ENCODE measurements at places on chromosomes 16 and 17. TPM values are rescaled to one million over a fixed set of nuclear protein-coding genes. Genes with fewer than 3 reads are reported as not detected.

- no peak for DNase-seq
Measured at GRCh38 chr17:66462010-66462409, 159.6 kb downstream of the PRKCA start.

Gene PIK3R5
- total RNA-seq, result 185 TPM

Gene OTOP2
- total RNA-seq, result not detected

GRCh38 chr17:57534863-57535248, 210.2 kb downstream of the CCDC182 start:
- no peak for DNase-seq

- DNase-seq, result no peak
Measured at GRCh38 chr17:10186771-10187410, 11.5 kb downstream of the GAS7 start.

Gene ZG16B
- not detected for total RNA-seq

DNA sequence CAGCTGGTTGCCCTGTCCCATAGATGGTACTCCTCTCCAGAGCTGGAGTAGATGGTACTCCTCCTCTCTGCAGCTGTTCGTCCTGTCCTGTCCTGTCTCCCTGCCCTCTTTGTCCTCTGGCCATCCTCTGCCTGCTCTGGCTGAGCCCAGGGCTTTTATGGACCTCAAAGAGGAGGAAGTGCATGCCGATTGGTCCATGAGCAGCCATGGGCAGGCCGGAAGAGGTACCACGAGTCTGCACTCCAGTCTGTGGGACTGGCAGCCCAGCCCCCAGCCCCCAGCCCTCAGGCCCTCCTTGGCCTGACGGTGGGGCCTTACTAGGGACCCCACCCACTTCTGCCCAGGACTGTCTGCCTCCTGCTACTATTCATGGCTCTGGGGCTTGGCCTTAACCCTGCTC, 27.0 kb downstream of the GNGT2 start:
- no peak for DNase-seq

- no peak for DNase-seq
Measured at GRCh38 chr17:51765282-51766135, 393.0 kb downstream of the CA10 start.

DNA sequence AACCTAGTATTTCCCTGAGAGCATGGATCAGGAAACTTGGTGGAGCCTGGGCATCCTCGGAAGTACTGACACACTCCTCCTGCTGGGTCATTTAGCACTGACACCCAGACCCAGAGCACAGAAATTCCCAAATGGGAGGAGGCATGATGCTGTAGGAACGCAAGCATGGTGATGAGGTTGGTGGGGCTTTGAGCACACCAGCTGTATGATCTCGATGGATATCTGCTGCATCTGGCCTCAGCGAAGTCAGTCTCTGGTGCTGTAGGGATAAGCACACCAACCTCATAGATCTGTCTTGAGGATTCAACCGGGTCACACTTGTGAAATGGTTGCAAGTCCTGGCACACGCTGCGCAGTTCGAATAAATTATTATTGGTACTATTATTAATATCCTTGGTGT, 52.5 kb downstream of the SHISA6 start:
- no peak for DNase-seq

DNA sequence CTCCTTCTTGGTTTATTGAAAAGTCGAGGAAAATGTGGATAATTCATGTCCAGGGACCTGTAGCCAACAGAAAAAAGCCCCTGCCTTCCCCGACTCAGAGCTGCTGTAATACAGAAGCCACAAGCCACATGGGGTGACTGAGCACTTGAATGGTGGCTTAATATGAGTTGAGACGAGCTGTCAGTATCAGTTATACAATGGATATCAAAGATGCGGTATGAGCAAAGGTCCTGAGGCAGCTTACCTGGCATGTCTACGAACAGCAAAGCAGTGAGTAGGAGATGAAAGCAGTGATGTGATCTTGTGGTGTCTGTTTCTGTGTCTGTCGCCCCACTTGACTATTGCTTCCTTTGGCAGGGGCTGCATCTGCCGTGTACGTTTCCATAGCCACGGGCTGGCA, 12.2 kb upstream of the RMI2 start:
- no peak for DNase-seq

DNA sequence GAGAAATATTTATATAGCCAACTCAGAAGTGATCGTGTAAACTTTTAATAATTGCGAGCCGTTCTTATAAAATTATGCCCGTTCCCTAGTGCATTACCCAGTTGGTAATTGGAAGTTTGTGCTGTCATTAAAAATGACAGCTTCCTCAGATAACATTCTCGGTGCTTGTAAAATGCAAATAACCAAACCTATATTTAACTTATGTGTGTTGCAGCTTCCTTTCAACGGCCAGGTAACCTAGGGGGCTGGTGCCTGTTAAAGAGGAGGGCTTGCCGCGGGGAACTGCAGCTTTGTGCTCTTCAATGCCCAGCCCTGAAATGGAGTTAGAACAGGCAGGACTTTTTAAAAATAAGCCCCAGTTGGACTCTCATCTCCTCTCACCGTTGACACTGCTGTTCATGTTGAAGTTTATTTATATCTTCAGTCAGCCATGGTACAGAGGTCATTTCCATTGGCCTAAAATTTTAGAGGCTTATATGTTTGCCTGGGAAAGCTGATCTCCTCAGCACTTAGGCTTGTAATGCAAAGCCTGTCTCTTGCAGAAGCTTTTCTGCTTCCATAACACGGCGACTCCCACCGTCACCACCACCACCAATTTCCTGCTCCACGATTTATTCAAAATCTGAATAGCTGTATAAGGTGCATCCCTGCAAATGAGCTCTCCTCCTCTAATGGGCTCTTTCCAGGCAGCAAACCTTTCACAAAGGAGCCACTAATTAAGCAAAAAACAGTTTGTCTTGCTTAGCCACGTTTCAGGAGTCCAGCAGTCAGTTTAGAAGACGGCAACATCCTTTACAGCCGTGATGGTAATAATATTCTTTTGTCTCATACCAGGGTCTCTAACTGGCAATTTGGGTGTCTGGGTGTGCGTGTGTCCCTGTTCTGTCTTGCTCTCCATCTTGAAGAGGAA, 74.7 kb downstream of the RPA1 start:
- no peak for DNase-seq

Gene VWA3A
- total RNA-seq, result 0.50 TPM

Gene CASKIN1
- not detected for total RNA-seq

Gene HID1
- total RNA-seq, result 12.7 TPM

DNA sequence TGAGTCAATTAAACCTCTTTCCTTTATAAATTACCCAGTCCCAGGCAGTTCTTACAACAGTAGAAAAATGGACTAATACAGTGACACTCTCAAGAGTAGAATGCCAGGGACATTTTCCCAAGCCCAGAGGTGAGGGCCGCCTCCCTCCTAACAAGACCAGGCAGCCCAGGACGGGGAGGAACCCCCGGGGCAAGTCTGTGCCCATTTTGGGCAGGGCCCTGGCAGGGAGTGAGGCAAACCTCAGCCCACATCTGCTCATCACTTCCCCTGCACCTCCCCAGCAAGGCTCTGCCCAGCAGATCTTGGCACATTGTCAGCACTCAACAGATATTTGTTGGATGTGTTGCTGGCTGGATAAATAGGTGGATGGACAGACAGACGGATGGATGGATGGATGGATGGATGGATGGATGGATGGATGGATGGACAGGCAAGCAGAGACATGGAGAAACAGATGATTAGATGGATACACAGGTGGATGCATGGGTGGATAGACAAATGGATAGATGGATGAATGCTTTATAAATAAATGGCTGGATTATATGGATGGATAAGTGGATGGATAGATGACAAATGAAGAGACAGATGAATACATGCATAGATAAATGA, 271.3 kb downstream of the PARN start:
- DNase-seq, result no peak

GRCh38 chr17:9818760-9819159, 3.1 kb downstream of the GSG1L2 start:
- no peak for DNase-seq

DNA sequence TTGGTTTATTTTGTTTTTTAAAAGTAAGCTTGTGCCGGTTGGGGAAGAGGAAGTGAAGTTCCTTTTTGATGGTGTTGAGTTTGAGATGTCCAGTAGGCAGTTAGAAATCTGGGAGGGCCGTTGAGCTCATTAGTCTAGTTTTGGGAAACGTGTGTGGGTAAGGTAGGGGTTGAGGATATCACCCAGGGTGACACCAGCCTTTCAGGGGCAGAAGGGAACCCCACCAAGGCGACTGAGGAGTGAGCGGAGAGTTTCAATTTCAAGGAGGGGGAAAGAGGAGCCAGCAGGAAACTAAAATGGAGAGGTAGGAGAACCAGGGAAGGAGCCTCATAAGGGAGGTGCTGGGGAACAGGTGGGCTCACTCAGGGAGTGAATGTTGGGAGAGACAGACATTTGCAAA, 22.7 kb downstream of the HAPSTR1 start:
- no peak for DNase-seq

Gene ZNF232
- 20.9 TPM for total RNA-seq

Gene PRAC2
- total RNA-seq, result not detected

Gene TTYH2
- total RNA-seq, result 15.0 TPM

DNA sequence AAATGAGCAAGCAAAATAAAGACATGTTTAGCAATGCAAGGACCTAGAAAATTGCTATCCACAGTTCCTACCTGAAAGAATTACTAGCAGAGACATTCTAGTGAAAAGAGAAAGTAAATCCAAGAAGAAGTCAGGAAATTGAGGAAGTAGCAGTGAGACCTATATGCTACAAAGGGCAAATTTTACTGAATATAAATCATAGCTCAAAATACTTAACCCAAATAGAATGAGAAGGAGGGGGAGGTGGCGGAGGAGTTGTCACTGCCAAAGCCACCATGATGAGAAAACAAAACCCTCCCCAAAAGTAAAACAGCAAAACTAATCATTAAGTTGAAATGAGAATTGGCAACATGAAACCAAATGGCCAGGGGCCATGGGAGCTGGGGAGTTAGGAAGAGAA, 39.3 kb downstream of the PITPNM3 start:
- no peak for DNase-seq

Gene CBFA2T3
- 3.6 TPM for total RNA-seq

Measured in T-cell (primary cell).